ENCODE measurements at places on chromosomes 12 and 14. TPM values are rescaled to one million over a fixed set of nuclear protein-coding genes. Genes with fewer than 3 reads are reported as not detected.

PTGER2 gene
- total RNA-seq: not detected

MYL2 gene
- total RNA-seq: 0.48 TPM

REP15 gene
- 2.1 TPM for total RNA-seq

SERPINA12 gene
- total RNA-seq: not detected

- peak; percentile 31 for DNase-seq
Observed at GRCh38 chr12:56129206-56129941, 1.3 kb downstream of the ESYT1 start.

DNA sequence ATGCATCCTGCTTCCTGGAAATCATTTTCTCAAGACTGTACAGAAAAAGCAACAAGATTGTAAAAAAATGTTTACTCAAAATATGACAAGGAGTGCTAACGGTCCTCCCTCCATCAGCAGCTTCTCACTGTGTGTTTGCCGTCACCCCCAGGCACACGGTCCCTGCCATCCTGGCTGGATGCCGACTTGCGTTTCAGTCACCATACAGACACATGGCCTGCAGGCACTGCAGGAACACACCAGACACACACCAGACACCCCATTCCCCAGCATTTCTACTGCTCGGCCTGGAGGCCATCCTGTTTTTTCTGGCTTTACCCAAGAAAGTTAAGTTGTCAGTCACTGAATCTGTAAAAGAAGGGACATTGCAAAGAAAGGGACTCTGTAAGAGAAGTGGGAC is 10.8 kb downstream of the KCNK10 start:
- no peak for DNase-seq

- DNase-seq: no peak
Observed at GRCh38 chr12:78157199-78157598, 326.5 kb downstream of the NAV3 start.

DNA sequence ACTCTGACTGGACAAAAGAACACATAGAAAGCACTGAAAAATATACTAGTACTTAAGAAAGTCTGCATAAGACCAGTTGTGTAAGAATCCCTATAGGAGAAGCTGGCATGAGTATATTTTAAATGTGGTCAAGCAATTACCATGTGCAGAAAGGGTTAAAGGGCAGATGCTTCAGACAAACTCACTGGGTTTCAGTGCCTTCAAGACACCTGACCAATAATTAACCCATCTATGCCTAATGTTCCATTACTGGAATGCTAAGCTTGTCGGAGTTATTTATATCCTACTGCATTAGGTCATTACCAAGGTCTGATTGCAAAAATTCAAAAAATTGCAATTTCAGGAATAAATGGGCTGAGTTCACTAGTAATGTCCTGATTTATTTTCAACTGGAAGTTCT is 41.3 kb downstream of the HNRNPC start:
- no peak for DNase-seq

DNA sequence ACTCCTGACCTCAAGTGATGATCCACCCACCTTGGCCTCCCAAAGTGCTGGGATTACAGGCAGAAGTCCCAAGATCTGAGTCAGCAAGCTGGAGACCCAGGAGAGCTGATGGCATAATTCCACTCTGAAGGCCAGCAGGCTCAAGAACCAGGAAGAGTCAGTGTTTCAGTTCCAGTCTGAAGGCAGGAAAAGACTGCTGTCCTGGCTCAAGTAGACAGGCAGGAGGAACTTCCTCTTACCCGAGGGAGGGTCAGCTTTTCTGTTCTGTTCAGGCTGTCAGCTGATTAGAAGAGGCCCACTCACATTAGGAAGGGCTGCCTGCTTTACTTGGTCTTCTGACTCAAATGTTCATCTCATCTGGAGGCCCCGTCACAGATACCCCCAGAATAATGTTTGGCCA is 206.0 kb upstream of the MYL2 start:
- no peak for DNase-seq

DNA sequence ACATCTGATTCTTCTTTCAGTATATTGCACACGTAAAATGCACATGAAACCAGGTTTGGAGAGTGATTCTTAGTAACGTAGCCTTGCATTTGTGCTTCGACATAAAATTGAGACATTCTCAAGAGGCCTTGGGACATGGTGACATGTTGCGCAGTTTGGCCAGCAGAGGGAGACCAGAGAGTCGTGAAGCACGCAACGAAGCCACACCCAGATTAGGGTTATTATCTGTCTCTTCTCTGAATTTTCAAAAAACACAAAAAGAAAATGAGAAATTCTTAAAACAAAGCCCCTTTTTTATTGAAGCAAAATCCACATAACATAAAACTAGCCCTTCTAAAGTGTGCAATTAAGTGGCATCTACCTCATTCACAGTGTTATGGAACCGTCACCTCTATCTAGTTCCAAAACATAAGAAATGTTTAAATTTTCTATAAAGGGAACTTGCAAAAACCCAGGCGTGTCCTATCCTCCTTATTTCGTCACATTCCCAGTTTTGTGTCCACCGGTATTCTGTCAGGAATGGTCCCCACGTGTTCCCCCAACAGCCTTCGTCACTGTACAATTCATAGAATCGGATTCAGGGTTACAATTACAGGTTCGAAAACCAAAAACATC is 108.8 kb upstream of the ATF7IP start:
- peak; percentile 65 for DNase-seq

DNA sequence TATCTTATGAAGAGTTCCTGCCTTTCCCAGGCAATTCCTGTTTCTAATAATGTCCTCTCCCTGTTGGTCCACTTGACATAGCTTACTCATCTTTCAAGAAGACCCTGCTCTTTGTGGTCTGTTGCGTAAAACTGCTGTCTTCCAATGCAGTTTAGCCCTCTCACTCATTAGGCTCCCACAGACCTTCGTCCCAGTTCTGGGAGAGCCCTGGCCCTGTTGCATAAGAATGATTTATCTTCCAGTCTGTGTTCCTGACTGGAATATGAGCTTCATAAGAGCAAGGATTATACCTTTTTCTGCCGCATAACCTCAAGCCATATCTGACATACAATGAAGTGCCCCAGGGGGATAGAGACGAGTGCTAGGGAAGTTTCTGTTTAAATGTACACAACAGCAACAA is 365.9 kb upstream of the NOVA1 start:
- DNase-seq: peak; percentile 47

All from astrocyte (in vitro differentiated cells and primary cell).